ENCODE measurements at places on chromosomes 3 and 15.

- no peak for DNase-seq
These were observed 923.5 kb downstream of the ROBO1 start for GRCh38 chr3:78844307-78844706.

GRCh38 chr3:134299185-134299887 lies 48.7 kb upstream of the RYK start:
- DNase-seq = no peak

- DNase-seq = no peak
These were observed 120.3 kb upstream of the GOLGA8J start for GRCh38 chr15:29962407-29962806.

- no peak for DNase-seq
These were observed 329.9 kb upstream of the ROBO1 start for GRCh38 chr3:80097674-80098073.

DNA sequence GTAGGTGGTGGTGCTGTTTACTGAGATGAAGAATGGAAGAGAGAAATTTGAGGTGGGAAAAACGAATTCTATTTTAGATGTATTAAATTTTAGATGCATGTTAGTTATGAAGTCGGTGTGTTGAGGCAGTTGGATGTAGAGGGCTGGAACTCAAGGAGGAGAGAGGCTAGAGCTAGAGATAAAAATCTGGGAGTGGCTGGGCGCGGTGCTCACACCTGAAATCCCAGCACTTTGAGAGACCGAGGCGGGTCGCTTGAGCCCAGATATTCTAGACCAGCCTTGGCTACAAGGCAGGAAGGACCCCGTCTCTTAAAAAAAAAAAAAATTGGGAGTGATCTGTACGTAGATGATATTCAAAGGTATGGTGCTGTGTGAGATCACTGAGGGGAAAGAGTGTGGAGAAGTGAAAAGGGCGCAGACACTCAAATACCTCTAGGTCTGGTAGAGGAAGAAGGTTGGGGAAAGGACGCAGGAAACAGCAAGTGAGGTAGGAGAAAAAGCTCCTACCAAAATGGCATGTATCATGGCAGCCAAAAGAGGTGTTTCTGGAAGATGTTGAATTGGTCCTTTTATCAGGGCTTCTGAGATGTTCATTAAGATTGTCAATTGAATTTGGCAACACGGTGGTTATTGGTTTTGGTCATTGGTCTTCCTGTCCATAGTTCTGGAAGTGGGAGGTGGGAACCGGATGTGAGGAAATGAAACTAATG lies 1.8 kb downstream of the YEATS2 start:
- no peak for DNase-seq

- DNase-seq = no peak
These were observed 16.8 kb downstream of the ATG7 start for GRCh38 chr3:11288786-11289637.

- no peak for DNase-seq
These were observed 10.2 kb downstream of the CPN2 start for GRCh38 chr3:194340757-194341400.

GRCh38 chr3:128532012-128532983 lies 39.3 kb upstream of the GATA2 start:
- no peak for DNase-seq

DNA sequence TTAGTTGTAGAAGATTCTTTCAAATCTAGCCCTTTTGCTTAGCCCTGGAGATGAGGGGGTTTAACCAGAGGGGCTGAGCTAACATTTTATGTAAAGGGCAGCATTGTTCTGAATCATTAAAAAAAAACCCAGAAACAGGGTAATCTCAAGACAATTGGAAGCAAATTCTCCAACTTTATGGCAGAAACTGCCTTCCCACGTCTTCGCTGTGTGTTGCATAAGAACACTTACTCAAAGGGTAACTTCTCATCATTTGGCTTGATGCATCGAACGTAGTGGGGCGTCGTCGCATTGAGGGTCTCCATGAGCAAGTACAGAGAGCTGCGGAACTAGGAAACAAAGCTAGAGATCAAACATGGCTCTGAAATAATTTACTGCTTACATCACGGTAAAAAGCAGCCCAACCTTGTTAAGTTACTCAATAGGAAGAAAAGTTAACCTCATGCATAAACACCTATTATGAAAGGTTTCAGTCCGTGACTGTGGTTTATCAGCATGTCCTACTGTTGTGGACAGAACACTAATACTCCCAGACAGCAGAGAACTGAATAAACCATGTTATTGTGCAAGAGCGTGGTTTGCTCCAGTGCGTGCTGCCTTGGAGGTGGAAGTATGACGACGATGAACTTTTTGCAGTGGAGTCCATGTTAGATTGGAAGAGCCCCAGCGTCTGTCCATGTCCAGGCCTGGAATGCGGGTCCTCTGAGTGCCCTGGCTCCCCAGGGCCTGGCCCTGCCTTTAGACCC lies 48.7 kb downstream of the MYO5C start:
- no peak for DNase-seq

DNA sequence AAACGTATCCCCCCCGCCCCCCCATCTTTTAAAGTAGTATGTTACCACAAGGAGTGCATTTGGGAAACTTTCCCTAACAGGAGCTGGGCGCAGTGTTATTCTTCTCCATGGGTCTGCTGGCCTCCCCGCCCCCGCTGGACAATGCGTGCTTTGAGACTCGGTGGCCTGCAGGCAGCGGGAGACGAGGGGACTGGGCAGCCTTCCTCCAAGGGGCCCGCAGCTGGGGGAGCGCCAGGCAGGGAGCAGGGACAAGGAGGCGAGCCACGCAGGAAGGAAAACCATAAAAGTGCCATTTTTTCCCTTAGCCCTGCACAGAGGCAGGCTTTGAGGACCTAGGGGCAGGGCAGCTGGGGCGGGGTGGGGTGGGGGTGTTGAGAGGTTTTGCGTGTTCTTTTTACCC lies 14.1 kb downstream of the SOX2 start:
- no peak for DNase-seq

DNA sequence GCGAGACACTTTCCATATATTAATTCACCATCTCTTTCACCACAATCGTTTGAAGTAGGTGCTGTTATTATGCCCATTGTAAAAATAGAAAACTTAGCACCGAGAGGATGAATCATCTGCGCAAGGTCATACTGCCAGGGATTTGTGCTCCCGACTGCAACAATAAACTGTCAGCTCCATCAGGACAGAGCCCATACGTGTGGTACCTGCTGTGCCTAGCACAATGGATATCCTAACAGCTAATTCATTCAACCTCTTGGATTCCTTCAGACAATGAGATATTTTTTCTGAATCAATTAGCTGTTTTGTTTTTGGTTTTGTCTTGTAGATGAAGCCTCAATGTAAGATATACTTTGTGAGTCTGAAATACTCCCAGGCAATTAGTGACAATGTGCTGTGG lies 32.3 kb upstream of the PROK2 start:
- no peak for DNase-seq

DNA sequence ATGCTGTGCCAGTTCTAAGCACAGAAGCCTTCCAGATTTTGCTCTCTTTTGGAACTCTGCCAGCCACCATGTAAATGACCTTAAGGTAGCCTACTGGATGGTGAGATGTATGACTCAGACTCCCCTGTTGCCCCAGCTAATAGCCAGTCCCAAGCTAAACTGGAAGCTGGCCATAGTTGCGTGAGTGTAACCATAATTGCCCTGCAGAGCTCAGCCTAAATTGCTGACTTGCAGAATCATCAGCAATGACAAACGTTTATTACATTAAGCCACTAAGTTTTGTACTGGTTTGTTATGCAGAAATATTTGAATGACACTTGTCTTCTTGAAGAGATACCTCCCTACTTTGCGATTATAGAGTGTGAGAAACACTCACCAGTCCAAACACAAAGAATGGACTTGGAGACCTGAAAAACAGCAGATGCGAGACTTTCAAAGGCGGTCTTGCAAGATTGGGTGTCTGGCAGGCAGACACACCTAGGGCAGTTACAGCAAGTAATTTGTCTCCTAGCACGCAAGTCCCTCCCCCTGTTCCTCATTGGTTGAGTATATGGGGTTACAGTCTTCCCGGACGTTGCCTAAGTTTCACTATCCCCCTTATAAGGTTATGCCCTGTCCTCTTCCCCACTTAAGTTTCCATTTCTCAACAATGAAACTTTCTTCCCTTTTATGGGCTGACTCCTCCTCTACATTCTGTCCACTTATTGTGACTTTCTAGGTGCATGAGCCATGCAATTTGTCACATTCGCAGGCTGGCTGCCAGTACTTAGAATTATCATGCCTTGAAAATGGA lies 83.6 kb upstream of the XCR1 start:
- DNase-seq = no peak

- DNase-seq = no peak
These were observed 12.1 kb downstream of the PCLAF start for GRCh38 chr15:64369078-64369607.

- DNase-seq = no peak
These were observed 774.3 kb upstream of the NR2F2 start for GRCh38 chr15:95556225-95556624.

GRCh38 chr15:70466895-70467529 lies 296.3 kb downstream of the UACA start:
- DNase-seq = peak; percentile 81
